ENCODE measurements at places on chromosomes 5 and 9.

DNA sequence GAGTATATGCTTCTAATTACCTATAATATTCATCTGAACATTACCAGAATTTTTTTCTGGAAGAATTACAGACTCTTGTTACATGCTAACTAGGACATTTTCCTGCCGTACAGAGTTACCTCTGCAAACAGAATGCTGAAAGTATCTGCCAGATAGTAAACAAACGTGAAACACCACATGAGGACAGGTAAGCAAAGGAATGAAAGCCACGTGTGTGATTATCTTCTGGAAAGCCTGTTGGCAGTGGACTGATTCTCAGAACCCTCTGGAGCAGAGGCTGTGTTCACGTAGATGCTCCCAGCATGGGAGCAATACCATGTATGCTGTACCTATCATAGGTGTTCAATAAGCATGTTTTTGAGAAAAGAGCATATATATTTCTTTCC, 472.6 kb downstream of the ENC1 start:
- no peak for DNase-seq

DNA sequence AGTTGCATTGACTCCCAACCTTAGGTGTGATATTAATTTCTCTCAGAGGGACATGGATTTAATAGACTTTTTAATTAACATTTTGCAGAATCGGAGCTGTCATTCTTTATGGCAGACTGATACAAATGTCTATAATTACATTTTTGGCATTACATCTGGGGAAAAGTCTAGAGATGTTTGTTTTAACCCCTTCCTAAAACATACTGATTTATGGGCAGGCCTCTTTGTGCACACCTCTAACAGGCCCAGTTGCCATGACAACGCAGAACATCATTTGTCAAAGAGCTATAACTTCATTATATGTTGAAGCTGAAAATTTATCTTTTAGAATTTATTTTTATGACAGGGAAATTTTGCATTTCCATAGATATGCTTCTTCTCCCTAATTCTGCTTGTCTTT, 158.5 kb downstream of the NTRK2 start:
- no peak for DNase-seq

DNA sequence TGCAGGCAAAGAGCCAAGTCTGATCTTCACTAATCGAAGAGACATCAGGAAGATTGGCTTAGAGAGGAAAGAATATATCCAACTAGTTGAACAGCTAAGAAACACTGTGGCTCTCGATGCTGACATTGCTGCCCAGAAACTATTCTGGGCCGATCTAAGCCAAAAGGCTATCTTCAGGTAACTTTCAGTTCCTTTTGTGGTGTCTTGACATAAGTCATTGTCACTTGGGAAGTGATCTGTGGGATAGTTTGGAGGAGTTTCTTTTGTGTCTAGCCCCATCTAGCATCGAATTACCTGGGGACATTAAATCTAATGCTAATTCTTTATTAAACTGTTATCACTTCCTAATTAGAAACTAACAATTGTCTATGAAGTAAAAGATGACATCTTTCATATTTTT, 24.0 kb downstream of the VLDLR start:
- DNase-seq, result no peak

- no peak for DNase-seq
Observed at GRCh38 chr5:122154910-122155309, 25.6 kb downstream of the ZNF474 start.

- DNase-seq, result no peak
Observed at GRCh38 chr9:128051932-128052709, 15.0 kb downstream of the NAIF1 start.

- DNase-seq, result no peak
Observed at GRCh38 chr5:168104350-168104749, 187.1 kb upstream of the WWC1 start.

- no peak for DNase-seq
Observed at GRCh38 chr9:71758785-71759184, 9.5 kb downstream of the CEMIP2 start.

DNA sequence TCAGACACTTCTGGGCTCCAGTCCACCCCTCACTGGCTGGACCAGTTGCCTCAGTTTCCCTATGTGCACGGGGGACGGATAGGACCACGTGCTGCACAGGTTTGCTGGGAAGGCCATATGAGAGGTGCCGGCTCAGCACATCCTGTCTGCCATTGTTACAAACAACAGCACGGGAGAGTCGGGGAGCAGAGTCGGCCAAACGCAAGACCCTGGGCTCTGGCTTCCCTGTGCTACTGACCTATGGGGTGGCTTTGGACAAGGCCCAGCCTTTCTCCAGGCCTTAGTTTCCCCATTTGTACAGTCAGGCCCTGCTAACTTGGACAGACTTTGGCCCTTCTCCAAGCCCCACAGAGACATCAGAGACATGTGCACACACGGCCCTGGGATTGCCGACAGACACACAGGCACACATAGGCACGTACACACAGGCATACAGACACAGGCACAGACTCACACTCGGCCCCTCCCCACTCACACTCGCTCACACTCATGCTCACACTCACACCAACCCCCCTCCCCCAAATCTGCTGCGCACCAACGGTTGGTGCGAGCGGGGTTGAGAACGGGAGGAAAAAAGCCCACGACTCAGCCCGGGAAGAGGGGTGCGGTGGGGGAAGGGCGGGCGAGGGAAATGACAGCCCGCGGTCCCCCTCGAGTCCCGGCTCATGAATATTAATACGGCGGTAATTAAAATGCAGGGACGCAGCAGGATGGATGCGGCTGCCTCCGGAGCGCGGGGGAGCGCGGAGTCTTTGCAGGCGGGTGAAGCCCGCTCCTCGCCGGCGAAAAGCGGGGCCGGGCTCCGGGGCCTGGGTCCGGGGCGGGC, 133.0 kb downstream of the C9orf50 start:
- DNase-seq, result no peak

- DNase-seq, result peak; percentile 57
Observed at GRCh38 chr5:151213803-151214613, 9.9 kb downstream of the CCDC69 start.

GRCh38 chr5:75648712-75649111, 37.5 kb downstream of the ANKDD1B start:
- DNase-seq, result no peak

GRCh38 chr5:10611290-10611689, 47.4 kb downstream of the ANKRD33B start:
- DNase-seq, result no peak

DNA sequence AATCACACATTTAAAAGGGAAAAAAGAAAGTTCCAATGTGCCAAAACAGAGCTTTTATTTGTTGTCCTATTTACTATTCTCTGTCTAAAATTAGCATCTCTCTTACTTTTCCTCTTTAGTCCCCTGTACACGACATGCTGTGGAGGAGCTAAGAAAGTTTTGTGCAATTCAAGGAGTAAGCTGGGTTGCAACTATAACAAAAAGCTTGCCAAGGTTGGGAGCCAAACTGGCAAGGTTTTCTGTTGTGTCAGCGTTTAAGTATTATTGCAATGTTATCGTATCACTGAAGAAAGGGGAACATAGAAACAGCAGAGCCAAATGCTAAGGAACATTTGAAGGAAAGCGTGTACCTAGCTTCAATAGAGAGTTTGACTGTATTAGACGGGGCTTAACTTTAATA, 680.8 kb downstream of the CETN3 start:
- DNase-seq, result no peak

DNA sequence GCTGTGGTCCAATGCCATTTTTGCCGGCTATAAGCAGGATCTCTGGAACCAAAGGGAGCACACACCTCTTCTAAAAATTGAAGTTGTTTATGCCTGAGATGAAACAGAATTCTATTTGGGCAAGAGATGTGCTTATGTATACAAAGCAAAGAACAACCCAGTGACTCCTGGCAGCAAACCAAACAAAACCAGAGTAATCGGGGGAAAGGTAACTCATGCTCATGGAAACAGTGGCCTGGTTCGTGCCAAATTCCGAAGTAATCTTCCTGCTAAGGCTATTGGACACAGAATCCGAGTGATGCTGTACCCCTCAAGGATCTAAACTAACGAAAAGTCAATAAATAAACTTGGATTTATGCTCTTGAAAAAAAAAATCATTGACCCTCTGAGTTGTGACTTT, 178.7 kb downstream of the CEMIP2 start:
- DNase-seq, result no peak

DNA sequence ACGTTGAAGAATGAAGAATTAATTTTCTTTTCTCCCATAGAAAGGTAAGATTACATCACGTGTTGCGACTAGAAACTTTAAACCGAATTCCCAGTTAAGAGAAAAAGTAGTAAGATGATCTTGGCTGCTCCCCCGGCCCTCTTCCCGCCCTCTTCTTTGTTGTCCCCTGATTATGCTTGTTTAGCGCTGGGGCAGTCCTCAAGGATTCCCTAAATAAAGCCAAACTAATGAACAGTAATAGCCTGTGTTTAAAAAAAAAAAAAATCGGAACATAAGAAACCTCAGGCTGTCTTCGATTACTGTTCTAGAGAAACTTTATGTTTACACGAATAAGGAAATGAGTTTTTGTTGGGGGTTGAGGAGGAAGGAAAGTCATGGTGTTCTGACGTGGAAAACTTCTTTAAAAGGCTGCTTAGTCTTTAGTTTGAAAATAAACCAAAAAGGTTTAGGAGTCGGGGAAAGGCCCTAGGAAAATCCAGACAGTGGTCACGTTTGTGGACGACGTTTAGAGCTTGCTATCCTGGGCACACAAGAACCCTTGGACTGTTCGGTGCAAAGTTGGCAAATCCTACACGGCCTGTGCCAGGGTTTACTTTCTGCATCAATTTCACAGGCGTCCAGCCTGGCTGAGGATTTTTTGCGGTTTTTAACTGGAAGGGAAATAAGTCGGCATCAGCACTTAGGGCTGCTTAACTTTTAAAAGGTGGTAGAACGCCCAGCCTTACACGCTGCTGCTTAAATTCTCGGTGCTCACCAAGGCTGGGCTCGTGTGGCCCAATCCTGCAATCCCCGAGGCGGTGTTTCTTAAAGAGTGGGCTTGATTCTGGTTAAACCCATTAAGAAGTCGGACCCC, 1.1 kb upstream of the MAT2B start:
- no peak for DNase-seq

- DNase-seq, result no peak
Observed at GRCh38 chr5:22621084-22621483, 232.1 kb downstream of the CDH12 start.

GRCh38 chr5:65916636-65917035, 9.7 kb upstream of the ERBIN start:
- no peak for DNase-seq

DNA sequence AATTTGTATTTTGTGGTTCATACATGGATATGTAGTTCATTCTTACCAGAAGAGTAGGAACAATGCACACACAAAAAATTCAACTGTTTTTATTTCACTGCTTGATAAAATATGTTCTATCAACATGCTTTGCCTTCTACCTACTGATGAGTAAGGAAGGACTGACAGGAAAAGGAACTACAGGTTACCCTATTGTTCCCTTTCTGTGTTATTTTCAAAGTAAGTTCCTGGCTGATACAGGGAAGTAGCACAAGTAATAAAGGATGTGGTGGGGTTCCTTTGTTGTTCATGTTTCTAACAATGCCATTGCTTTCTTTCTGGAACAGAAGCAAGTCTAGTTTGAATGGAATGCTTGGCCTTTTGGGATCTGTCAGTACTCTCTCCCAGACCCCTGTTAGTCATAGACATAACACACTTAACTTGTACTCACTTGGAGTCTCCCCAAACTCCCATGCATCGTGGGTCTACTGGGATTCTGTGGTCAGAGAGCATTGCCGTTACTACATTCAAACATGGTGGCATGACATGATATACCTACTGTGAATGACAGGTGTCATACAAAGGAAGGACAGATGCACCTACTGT, 20.2 kb upstream of the ALDOB start:
- DNase-seq, result no peak

- DNase-seq, result no peak
Observed at GRCh38 chr5:32147236-32147635, 26.9 kb downstream of the GOLPH3 start.

GRCh38 chr9:2559192-2560152, 62.1 kb upstream of the VLDLR start:
- DNase-seq, result no peak

- DNase-seq, result no peak
Observed at GRCh38 chr5:7410936-7411511, 15.1 kb downstream of the ADCY2 start.

DNA sequence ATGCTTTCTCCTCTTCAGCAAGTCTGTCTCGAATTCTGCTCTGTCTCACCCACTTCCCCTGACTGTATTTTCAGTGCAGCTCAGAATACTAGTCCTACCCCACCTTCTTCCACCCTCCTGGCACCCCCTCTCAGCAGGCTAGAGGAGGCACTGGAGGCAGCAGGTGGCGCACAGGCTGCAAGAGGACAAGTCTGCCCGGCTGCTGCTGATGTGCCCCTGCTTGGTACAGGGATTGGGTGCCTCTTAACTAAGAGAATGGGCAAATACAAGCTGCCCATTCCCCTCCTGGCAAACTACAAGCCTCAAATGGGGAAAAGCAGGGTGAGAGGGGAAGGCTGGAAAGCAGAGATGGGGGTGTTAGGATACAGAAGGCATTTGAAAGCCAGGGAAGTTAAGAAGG, 5.1 kb downstream of the TLN1 start:
- no peak for DNase-seq

GRCh38 chr9:2780846-2781245, 63.0 kb downstream of the PUM3 start:
- no peak for DNase-seq

GRCh38 chr9:110048403-110048975, 159.5 kb downstream of the C9orf152 start:
- peak; percentile 38 for DNase-seq

- no peak for DNase-seq
Observed at GRCh38 chr9:134590240-134591081, 51.1 kb upstream of the COL5A1 start.

GRCh38 chr9:78278801-78279200, 18.1 kb upstream of the PSAT1 start:
- no peak for DNase-seq

- no peak for DNase-seq
Observed at GRCh38 chr5:175887463-175887862, 16.1 kb downstream of the CPLX2 start.

GRCh38 chr5:17024686-17025180, 88.6 kb upstream of the MYO10 start:
- no peak for DNase-seq

DNA sequence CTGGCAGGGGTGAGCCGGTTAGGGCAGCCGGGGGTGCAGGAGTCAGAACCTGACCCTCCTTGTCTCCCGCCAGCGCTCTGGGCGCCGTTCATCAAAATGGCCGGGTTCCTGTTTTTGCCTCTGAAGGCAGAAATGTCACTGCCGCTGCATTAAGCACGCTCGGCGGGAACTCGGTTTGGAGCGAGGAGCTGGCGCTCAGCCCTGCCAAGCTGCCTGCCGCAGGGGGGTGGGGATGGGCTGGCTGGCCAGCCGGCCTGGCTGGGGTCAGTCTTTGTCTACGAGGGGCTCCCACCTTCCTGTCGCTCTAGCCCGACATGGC, 63.7 kb downstream of the CXXC5 start:
- DNase-seq, result no peak

DNA sequence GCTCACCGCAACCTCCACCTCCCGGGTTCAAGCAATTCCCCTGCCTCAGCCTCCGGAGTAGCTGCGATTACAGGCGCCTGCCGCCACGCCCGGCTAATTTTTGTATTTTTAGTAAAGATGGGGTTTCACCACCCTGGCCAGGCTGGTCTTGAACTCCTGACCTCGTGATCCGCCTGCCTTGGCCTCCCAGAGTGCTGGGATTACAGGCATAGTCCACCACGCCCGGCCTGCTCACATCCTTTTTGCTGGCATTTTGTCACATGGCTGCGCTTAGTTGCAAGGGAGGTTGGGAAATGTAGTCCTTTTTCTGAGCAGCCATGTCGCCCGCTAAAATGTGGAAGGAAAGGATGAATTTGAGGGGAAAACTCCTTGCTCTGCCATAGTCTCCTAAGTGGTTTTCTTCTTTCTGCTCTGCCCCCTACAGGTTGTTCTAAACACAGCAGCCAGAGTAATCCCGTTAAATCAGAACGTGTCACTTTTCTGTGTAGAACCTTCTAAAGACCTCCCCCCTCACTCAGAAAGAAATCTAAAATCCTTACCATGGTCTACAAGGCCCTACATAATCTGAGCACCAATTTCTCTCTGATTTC, 57.8 kb upstream of the HSPA9 start:
- DNase-seq, result no peak
